ENCODE measurements at places on chromosomes 2 and 18. TPM values are rescaled to one million over a fixed set of nuclear protein-coding genes. Genes with fewer than 3 reads are reported as not detected.

- DNase-seq, result no peak
Observed at GRCh38 chr2:159246325-159246988, 40.0 kb downstream of the WDSUB1 start.

GRCh38 chr18:57738078-57738477 is 65.0 kb downstream of the ATP8B1 start:
- DNase-seq, result no peak

DNA sequence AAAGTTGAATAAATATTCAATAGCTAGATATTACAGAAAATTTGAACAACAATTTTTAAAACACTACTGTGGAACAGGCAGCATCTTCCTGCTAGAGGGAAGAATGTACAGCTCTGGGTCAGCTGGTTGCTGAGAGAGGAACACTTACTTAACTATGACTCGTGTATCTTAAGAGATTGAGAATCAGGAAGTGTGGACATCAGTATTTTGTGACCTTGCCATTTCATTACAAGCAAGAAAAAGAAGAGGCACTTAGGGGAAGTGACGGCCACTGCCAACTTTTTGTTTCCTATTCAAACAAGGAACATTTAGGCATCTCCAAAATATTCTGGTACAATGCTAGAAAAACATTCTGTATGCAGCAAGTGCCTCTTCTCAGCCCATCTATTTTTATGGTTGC is 45.9 kb downstream of the ITPRID2 start:
- no peak for DNase-seq

DNA sequence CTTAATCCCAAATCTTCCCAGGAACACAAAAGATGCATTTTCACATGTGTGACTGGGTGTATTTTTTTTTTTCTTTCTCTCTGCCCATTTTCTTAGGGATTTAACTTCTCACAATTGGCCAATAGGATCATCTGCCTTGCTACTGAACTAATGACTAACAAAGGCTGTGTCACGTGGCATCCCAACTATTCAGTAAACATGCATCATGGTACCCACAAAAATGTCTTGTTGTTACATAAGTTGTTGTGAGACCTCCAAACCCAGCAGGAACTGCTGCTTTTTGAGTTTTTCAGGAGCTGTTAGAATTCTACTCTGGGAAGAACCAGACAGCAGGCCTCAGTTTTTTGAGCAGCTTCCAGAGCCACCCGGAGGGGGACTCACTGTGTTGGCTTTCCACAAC is 31.9 kb downstream of the GAD1 start:
- peak; percentile 66 for DNase-seq

- no peak for DNase-seq
Observed at GRCh38 chr18:28019425-28020108, 157.4 kb downstream of the CDH2 start.

The CHRNA1 gene
- total RNA-seq, result 1,867 TPM

The LINC00305 gene
- total RNA-seq, result not detected

The RNF125 gene
- total RNA-seq, result 2.9 TPM

Measured in myocyte (in vitro differentiated cells).